ENCODE measurements at places on chromosomes 12 and 14.

- no peak for DNase-seq
These were observed 67.0 kb upstream of the IFNG-AS1 start for GRCh38 chr12:67922245-67922644.

DNA sequence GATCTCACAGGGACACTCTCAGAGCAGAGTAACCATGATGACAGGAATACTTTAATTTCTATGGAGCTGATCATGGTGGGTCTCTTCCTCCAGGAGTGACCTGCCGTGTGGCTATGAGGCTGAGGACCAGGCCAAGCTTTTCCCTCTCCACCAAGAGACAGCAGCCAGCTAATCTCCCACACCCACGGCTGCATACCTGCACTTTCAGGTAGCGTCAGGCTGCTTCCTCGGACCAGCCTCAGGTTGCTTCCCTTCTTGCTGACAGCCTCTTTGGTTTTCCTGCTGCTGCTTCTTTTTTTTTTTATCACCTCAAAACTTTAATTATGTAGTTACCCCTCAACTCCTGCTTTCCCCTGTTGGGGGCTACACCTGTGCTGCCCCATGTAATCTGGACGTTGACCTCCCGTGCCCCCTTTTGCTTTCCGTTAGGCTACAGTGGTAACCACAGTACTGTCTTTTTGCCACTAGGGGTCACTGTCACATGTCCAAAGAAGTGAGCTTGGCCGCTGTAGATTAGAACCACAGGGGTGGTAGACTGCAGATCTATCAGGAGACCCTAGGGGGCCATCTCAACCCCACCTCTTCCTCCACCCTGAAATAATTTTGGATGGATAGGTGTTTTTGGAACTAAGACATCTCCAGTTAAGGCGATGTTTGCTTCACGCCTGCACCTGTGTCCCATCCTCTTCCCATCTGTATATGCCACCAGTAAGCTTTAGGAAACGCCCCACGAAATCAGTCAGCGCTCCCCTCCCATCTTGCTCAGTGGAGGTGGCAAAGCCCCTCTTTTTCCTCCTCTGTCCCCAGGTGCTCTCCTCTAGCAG is 7.8 kb upstream of the PIP4K2C start:
- peak; percentile 54 for DNase-seq

DNA sequence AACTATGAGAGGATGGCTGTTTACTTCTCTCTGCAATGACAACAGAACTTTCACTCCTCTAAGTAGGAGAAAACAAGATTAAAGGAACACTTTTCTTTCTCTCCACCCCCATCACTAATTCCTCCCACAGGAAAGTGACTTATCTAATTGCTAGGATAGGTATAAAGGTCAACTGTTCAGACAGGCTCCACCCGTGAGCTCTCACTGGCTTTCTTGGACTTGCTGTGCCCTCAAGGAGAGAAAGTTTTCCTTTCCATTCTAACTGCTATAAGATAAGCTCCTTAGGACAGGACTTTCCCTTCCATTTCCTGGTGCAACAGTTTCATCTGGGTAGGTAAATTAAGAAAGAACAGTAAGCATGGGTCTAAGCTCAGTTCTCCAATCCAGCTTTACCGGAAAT is 4.8 kb downstream of the SLC41A2 start:
- no peak for DNase-seq

GRCh38 chr14:95816539-95816938 is 60.1 kb upstream of the TUNAR start:
- no peak for DNase-seq

DNA sequence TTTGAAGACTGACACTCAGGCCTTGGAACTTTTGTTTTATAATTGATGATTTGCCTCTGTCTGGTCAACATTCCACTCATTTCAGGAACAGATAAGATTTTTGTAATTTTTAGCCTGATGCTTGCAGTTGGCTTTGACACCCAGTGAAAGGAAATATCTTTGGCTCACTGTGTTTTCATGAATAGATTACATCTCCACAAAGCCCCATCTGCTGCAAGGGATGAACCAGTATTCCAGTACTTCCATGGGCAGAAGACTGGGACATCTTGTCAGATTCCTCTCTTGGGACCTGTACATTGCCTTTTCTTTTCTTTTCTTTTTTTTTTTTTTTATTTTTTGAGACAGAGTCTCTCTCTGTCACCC is 28.4 kb downstream of the GSG1 start:
- no peak for DNase-seq

GRCh38 chr14:49861699-49862088 is 9.1 kb upstream of the NEMF start:
- DNase-seq = peak; percentile 30

GRCh38 chr14:92534932-92535643 is 21.5 kb downstream of the RIN3 start:
- no peak for DNase-seq

- DNase-seq = no peak
These were observed 46.9 kb upstream of the NOS1 start for GRCh38 chr12:117408161-117408791.

DNA sequence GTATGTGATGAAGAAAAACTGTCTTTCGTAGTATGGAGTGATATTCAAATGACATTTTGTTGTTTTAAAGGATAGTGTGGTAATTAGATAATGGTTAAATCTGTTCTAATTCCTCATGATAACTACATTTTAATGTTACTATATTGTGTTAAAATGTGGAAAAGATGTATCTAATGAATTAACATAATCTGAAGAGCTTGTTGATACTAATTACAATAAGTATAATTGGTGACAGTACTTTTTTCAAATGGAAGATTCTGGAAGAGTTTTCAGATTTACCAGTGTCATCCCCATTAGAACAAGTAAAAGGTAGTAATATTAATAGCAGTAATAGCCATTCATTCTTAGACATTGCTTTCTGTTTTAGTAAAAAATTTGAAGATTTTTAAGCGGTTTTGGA is 37.6 kb downstream of the CAND1 start:
- DNase-seq = no peak

GRCh38 chr14:104486222-104486923 is 93.2 kb upstream of the C14orf180 start:
- no peak for DNase-seq

DNA sequence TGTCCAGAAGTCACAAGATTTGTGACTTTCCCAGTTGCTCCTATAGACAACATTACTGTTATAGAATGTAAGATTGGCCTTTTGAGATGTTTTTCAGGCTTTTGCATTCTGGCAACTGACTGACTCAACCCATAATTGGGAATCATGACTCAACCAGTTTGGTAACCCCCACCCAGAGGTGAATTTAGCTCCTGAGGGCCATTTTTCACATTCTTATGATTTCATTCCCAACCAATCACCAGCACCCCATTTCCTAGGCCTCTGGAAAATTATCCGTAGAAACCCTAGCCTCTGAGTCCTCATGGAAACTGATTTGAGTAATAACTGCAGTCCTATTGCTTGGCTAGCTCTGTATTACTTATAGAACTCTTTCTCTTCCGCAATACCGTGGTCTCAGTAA is 626.0 kb upstream of the SEL1L start:
- no peak for DNase-seq

- DNase-seq = no peak
These were observed 280.6 kb upstream of the CLEC14A start for GRCh38 chr14:38536376-38537038.

DNA sequence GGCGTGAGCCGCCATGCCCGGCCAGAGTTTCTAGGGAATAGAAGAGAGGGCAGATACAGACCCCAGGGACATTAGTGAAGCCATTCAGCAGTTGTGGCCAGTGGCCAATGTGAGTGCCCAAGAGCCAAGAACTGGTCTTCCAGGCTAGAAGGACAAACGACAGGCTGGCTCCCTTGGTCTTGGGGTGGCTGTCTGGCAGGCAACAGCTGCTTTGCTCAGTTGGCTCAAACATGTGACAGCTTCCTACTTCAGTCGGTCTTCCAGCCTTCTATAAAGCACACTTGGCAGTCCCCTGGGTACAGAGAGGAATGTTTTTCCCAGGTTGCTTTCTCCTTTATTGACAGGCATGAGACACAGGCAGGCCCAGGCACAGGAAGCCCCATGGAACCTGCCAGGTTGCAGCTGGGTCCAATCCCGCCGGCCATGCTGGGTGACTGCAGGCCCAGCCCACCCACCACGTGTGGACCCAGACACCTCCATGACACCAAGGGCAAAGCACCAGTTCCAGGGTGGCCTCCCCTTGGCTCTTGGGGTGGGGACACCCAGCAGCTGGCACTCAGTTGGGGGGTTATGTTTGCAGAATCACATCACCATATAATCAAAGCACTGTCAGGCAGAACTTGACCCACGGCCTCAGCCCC is 15.4 kb downstream of the CHGA start:
- DNase-seq = no peak

DNA sequence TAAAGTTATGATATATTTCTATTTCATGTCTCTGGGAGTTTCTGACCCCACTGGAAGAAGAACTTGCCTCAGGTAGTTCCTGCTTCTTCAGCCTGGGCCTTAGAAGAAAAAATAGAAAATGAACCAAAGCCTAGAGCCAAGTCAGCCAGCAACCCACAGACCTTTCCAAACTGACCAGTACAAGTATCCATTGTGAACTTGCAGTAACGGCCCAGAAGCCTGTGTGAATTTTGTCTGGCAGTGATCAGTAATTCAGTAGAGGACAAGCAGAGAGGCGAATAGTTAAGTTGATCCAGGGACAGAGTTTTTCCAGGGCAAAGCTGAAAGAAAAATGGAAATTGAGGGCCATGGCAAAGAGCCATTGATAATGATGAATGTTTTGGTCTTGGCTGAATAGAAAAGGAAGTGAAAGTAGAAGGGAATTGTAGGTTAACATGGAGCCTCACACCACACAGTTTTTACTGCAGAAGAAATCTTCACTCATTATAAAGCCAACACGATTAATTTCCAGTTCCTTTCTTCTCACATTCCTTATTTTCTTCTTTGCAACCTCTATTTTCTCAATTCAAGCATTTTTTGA is 311.8 kb downstream of the BTG1 start:
- DNase-seq = no peak

- DNase-seq = no peak
These were observed 1.8 kb upstream of the CLEC2A start for GRCh38 chr12:9933958-9934357.

DNA sequence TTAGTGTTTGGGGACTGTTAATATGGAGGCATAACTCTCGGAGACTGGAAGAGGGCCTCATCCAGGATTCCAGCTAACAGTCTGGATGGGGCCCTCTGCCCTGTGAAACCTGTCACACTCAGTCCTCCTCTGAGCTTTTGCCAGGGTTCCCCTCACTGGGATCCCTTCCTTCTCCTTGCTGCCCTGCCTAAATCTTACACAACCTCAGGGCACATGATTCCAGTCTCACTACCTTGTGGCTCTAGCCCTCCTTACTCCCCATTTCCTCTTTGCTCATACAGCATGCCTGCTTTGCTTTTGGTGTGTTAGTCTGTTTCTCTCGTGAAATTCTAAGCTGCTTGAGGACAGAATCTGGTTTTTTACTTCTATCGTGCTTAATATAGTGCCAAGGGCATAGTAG is 942 bp upstream of the GSG1 start:
- no peak for DNase-seq

- DNase-seq = no peak
These were observed 25.8 kb downstream of the SLC39A9 start for GRCh38 chr14:69424149-69424923.

GRCh38 chr14:69066396-69067171 is 86.3 kb downstream of the DCAF5 start:
- no peak for DNase-seq

GRCh38 chr12:2396448-2396871 is 343.7 kb downstream of the CACNA1C start:
- no peak for DNase-seq

- DNase-seq = no peak
These were observed 30.4 kb downstream of the SLC2A13 start for GRCh38 chr12:40075458-40075857.

- no peak for DNase-seq
These were observed 70.3 kb downstream of the ATP23 start for GRCh38 chr12:58011676-58012075.

DNA sequence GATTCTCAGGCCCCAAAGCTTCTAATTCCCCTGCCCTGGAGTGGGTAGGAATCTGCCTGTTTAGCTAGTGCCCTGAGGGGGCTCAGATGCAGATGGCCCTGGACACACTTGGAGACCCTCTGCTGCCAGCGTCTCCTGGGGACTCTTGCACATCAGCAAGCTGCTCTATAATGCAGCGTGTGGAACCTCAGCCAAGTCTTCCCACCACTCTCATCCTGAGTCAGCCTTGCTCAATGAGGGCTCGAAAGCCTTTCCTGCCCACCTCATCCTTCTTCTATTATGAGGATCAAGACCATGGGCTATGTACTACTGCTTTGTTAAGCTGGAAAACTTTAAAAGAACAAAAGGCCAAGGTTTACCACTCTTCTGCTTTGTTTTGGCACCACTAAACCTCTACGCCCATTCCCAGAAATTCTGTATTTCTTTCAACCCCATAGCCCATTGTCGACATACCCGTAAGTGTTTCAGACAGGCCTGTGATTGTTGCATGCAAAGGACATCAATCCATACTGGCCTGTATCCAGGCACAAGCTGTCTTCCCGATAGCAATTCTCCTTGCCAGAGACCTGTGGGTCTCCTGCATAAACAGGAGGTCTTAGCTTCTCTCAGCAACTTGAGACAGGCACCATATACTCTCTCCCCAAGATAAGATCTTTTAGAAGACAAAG is 246.9 kb downstream of the DPF3 start:
- DNase-seq = no peak

DNA sequence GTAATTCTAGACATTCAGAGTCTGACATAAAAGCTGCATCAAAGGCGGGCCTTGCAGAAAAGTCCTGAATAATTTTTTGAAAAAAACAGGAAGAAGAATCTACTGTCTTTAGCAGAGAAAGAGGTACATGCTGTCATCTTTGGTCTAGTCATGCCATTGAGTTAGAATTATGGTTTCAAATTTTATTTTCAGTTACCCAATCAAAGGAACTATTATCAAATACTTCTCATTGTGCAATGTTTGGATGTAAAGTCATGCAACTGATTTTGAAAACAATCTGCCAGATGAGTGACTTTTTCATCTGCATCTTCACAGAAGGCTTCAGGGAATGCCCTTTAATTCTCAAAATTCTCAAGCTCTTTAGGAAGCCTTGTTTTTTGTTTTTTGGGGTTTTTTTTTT is 803.5 kb downstream of the FLRT2 start:
- no peak for DNase-seq

GRCh38 chr12:47823422-47824086 is 3.9 kb upstream of the HDAC7 start:
- DNase-seq = no peak

- no peak for DNase-seq
These were observed 14.9 kb downstream of the EML1 start for GRCh38 chr14:99808154-99808505.

DNA sequence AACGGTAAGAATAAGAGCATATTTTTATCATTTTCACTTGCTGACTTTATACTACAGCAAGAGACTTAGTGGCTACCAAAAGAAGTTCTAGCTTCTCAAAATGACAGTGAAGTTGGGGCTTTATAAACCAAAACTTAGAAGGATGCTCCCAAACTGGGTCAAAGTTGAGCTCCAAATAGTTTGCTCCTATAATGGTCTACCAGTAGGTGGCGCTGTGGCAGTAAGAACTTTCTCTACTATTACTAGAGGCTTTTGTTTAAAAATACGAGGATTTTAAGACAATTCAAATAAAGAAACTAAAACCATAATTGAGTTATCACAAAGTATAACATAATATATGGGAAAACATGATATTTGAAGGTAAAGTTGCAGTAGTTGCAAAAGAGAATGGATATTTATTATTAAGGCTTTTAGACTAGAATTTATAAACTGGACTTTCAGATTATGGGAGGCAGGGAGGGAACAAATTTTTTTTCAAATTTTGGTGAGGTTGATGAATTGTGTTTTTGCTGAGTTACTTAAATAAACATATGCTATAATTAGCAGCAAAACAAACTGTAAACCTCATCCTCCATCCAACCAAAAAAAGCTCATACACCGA is 75.0 kb downstream of the TGFB3 start:
- peak; percentile 57 for DNase-seq
